ENCODE measurements at places on chromosomes 6 and 20.

GRCh38 chr6:41739041-41739440 is 3.6 kb upstream of the TFEB start:
- no peak for DNase-seq

- no peak for DNase-seq
Measured at GRCh38 chr6:32882879-32883250, 28.9 kb downstream of the PSMB9 start.

DNA sequence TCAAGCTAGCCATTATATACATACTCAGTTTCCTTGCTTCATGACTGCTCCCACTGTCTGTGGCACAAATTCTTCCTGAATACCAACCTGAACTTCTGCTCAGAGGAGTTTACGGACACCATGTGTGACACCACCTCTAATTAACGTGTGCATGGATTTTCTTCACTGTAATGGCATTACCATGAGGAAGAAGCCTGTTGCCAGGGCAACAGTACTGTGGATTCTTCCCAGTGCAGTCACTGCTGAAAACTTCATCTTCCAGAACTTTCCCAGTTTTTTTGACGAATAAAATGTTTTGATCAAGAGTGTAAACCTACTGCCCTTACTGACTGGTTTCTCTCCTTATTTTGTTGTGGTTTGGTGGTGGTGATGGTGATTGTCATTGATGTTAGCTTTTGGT is 444.3 kb upstream of the NRSN1 start:
- no peak for DNase-seq

DNA sequence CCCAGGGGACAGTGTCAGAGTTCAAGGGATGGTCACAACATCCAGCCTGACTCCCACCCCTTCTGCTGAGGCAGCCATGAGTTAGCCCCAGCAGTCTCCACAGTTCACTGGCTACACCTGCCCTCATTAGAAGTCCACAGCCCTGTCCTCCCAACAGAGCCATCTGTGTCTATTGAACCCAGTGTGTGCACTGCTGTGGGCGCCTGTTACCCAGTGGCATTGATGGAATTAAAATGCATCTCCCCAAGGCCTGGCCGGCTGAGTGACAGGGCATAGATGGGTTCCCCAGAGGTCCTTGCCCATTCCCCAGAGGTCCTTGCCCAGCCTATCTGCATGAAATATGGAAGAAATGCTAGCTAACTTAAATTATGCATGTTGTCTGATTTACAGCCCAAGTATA is 73.3 kb downstream of the PCSK2 start:
- DNase-seq: no peak

- DNase-seq: peak; percentile 51
Measured at GRCh38 chr6:29965873-29966601, 23.7 kb downstream of the HLA-A start.

GRCh38 chr6:135576055-135576454 is 78.5 kb upstream of the AHI1 start:
- DNase-seq: no peak

- no peak for DNase-seq
Measured at GRCh38 chr20:9629831-9630230, 115.4 kb downstream of the LAMP5 start.

DNA sequence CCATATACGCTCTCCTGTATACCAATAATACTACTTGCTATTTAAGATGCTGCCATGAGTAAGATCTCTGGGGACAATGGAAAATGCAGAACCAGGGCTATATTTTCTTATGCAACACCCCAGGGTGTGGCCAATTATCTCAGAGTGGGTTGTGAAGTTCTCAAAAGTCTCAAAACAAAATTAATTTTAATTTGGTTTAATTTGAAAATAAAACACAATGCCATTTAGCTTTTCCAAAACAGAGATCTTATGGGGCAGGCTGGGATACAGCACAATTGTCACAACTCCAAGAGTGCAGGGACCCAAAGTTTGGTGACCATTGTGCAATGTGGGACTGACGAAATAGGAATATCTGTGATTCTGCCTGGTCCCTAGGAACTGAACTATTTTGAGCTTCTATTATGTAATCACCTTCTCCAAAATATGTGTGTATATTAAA is 43.1 kb downstream of the MBOAT1 start:
- DNase-seq: no peak

DNA sequence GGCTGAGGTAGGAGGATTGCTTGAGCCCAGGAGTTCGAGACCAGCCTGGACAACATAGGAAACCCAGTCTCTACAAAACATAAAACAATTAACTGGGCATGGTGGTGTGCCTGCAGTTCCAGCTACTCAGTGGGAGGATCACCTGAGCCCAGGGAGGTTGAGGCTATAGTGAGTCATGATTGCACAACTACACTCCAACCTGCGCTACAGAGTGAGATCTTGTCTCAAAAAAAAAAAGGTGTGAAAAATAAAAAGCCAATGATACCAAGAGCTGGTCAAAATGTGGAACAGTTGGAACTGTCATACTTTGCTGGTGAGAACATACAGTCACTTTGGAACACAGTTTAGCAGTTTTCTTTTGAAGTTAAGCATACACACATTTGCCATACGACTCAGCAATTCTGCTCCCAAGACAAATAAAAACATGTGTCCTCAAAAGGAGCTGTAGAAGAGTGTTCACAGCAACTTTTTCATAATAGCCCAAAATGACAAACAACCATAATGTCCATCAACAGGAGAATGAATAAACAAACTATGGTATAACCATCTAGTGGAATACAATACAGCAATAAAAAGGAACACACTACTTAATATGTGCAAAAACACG is 21.6 kb upstream of the FKBP5 start:
- no peak for DNase-seq

- DNase-seq: peak; percentile 56
Measured at GRCh38 chr6:43455531-43456428, at the start of gene DLK2. Gene DLK2, minus strand, starts transcription at chr6:43455548. Its CDS starts 723 bp downstream, at chr6:43454825.
